Fibroblast of skin of scalp (primary cell): ENCODE measurements at places on chromosomes 6 and 20.
A peak's percentile ranks its signal among the peaks of the same experiment; 100 is the strongest.

- no peak for DNase-seq
Measured at GRCh38 chr6:159056899-159057298, 12.1 kb upstream of the TAGAP start.

GRCh38 chr20:33667245-33667675, 517 bp downstream of the ACTL10 start:
- no peak for DNase-seq

DNA sequence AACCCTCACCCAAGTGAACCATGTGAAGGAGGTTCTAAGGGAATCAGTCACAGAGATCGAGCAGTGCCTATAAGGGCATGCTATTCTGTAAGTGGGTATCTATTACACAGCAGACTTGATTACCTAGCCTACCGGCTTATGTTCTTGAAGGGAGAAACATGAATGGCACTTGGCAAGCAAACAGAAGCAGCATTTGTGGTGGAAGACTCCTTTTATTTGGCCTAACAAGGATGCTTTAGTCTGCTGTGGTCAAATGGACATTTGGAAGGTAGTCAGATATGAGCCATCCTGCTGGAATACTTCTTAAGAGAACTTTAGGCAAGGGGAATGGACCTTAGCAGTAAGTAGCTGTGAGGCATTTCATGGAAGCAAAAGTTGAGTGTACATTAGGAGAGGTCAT, 126.3 kb downstream of the COL12A1 start:
- DNase-seq, result peak; percentile 49

DNA sequence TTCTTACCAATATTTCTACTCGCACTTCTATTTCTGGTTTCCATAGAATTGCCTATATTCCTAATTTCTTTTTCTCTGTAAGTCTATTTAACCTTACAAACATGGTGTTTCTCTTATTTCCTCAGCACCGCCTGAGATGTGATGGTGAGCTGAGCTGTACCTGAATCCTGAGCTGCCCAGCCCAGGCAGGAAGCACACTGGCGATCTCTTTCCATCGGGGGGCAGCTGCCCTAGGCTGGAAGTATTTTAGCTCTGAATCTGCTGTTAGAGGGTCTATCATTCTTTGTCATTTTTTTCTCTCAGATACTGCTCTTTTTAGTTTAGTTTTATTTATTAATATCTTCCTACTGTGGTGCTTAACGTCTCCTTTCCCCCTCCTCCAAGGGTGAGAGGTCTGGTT, 173.4 kb upstream of the SLC35B3 start:
- DNase-seq, result no peak

GRCh38 chr6:33693186-33694105, 18.1 kb downstream of the UQCC2 start:
- no peak for DNase-seq
